HFF-Myc (cell line): ENCODE measurements at places on chromosomes 1 and 21.

- no peak for DNase-seq
Observed at GRCh38 chr21:46229133-46229922, 754 bp upstream of the LSS start.

GRCh38 chr1:6935361-6935883 lies 150.2 kb downstream of the CAMTA1 start:
- DNase-seq: no peak

GRCh38 chr1:43258370-43258769 lies 11.4 kb upstream of the TMEM125 start:
- DNase-seq: no peak

GRCh38 chr1:58854576-58854975 lies 70.7 kb upstream of the JUN start:
- no peak for DNase-seq

- no peak for DNase-seq
Observed at GRCh38 chr1:24900985-24901781, 28.9 kb downstream of the RUNX3 start.

- no peak for DNase-seq
Observed at GRCh38 chr21:28148400-28149064, 844.1 kb downstream of the LTN1 start.

- DNase-seq: peak; percentile 32
Observed at GRCh38 chr1:215539803-215540570, 27.1 kb upstream of the KCTD3 start.

DNA sequence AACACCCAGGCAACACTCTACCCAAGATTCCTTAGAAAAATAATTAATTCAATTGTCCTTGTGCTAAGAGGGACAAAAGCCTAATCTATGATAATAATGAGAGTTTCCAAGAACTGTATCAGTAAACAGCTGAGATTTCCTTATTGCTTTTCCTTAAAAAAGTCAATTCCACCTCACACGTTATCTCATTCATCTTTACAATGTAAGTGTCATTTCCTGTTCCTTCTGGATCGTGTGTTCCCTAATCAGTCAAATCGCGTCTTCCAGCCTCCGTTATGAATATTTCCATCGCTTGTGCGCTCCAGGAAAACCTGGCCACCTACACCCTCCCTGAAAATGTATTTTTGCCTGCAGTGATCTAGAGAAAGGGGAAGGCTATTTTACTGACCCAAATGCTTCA lies 23.9 kb upstream of the CLDN17 start:
- DNase-seq: no peak

GRCh38 chr1:84247425-84248220 lies 53.9 kb upstream of the SAMD13 start:
- DNase-seq: no peak

GRCh38 chr1:203791498-203791897 lies 3.9 kb upstream of the ZBED6 start:
- DNase-seq: no peak

DNA sequence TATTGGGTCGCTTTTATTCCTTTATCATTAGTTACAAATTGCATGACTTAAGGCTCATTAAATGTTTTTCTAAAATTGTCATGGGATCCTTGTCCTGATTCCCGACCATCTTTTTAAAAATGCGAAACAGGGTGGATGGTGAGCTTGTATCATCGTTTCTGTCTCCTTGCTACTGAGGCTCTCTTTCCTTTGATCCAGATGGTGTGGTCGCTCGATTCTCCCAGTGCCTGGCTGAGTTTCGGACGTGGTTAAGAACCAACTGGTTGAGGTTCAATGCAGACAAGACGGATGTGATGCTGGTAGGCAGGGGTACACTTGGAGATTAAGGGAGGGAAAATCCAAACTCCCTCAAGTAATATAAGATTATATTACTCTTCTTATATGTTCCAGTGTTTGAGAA lies 1.2 kb downstream of the MIER1 start:
- no peak for DNase-seq
